ENCODE measurements at places on chromosomes 12 and 14.

DNA sequence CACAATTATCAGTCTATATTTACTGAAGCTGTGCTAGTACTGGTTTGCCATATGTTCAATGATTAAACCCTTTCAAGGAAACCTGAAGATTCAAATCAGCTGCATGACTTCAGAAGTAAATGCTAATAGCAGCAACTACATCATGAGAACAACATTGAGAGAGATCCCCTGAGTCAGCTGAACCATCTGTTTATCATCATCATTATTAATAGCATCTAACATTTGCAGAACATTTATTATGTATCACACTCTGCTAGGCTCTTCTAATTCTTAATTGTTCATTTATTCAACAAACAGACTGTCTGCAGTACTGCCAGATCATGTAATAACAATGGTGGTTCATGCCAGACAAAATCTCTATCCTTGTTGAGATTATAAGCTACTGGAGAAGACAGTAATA, 157.4 kb downstream of the KLHL28 start:
- DNase-seq, result no peak

GRCh38 chr12:40976546-40976945, 211.6 kb upstream of the PDZRN4 start:
- DNase-seq, result no peak

GRCh38 chr12:101238800-101239329, 28.8 kb upstream of the SLC5A8 start:
- no peak for DNase-seq

- DNase-seq, result no peak
Observed at GRCh38 chr12:111155521-111155920, 213.4 kb downstream of the PHETA1 start.

DNA sequence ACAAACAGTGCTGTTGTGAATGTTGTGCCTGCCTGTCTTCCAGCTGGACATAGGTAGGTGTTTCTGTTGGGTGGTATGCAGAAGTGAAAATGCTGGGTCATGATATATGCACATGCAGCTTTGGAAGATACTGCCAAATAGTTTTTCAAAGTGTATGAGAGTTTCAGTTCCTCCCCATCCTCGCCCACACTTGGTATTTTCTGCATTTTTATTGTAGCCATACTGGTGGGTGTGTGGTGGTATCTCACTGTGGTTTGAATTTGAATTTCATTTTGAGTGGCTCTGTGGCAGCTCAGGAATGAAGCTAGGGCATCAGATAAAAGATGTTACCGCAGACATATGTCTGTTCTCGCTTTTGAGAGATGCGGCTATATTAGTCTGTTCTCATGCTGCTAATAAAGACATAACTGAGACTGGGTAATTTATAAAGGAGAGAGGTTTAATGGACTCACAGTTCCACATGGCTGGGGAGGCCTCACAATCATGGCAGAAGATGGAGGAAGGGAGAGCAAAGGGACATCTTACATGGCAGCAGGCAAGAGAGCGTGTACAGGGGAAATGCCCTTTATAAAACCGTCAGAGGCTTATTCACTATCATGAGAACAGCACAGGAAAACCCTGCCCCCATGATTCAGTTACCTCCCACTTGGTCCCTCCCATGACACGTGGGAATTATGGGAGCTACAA, 183.1 kb downstream of the CAND1 start:
- DNase-seq, result no peak

- no peak for DNase-seq
Observed at GRCh38 chr14:76837524-76837923, 11.3 kb downstream of the LRRC74A start.

DNA sequence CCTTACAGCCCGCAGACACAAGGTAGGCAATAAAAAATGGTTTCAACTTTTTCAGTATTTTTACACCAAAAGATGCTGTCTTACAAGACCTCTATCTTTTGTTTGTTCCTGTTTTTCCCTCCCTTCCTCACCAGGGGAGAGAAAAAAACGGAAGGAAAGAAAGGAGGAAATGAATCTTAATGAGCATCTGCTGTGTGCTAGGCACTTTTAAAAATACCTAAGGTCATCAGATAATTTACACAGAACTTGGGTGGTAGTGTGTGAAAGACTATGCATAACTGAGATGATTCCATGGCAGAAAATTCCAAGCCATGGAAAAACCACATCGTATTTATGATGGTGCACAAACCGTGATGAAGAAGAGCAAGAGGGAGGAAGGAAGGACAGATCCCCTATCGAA, 121.2 kb downstream of the DIP2B start:
- DNase-seq, result no peak

- no peak for DNase-seq
Observed at GRCh38 chr14:66426451-66426850, 59.7 kb upstream of the CCDC196 start.

- no peak for DNase-seq
Observed at GRCh38 chr12:93763746-93764147, 86.6 kb downstream of the CRADD start.

- DNase-seq, result no peak
Observed at GRCh38 chr12:77362509-77363210, 297.3 kb upstream of the E2F7 start.

GRCh38 chr12:56382611-56383010, 20.0 kb upstream of the APOF start:
- DNase-seq, result no peak

GRCh38 chr12:5317556-5317955, 114.4 kb upstream of the NTF3 start:
- DNase-seq, result no peak

GRCh38 chr12:71011261-71011660, 90.7 kb upstream of the PTPRR start:
- no peak for DNase-seq

Measured in NCI-H1436 treated with DMSO at 0.1 percent for 48 hours (cell line).